Sigmoid colon (tissue), 7 donors: ENCODE measurements at places on chromosomes 1 and 21. TPM values are rescaled to one million over a fixed set of nuclear protein-coding genes. Genes with fewer than 3 reads are reported as not detected.
A peak's percentile ranks its signal among the peaks of the same experiment; 100 is the strongest.

DNA sequence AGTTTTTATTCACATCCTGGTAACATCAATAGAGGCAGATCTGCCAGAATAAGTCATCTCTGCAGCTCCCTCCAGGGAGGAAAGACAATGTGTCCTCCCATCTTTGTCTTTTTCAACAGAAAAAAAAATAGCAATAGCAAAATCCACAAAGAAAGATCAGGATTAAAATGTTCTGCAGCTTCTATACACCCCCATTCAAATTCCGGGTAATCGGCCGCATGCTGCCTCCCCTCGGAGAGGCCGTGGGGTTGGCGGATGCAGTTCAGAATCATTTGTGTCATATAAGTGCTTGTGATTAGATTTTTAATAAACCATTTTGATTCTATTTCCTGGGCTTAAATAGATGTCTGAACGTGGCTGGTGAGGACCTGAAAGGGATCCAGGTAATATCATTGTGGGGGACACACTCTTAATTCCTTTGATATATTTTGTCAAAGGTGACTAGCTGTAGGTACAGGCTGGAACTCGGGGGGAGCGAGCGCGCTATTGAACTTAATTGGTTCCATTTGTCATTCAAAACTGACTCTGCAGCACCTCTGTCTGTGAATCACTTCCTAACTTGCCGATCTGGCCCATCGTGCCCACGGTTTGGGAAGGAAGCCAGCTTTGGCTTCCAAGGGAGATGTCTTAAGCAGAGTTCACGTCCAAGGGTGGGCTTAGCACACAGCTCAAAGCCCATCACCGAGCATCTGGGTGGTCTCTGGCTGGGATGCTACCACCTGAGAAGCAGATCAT, 85.6 kb upstream of the ARHGEF16 start:
- peaks cover 19% of the 10 kb centered on the region for H3K4me1 ChIP-seq
- no peak for DNase-seq
- peak overlapping the region; percentile 75 for H3K27ac ChIP-seq
- H3K4me3 ChIP-seq = no peak overlapping the region

- no peak overlapping the region for H3K4me3 ChIP-seq
- H3K4me1 ChIP-seq = no peaks in the 10 kb centered on the region
- no peaks in the 10 kb centered on the region for H3K36me3 ChIP-seq
- DNase-seq = no peak
- H3K27ac ChIP-seq = peak overlapping the region; percentile 90
Observed at GRCh38 chr1:226671277-226671676, 67.8 kb downstream of the ITPKB start.

Gene OR2AK2
- not detected for total RNA-seq

- no peaks in the 10 kb centered on the region for H3K27me3 ChIP-seq
- no peak overlapping the region for H3K27ac ChIP-seq
- H3K4me1 ChIP-seq = peaks cover 17% of the 10 kb centered on the region
- no peak for DNase-seq
Observed at GRCh38 chr1:111758373-111758772, 2.7 kb downstream of the DDX20 start.

GRCh38 chr21:42683371-42684108, 30.1 kb downstream of the PDE9A start:
- H3K27me3 ChIP-seq = no peaks in the 10 kb centered on the region
- H3K4me1 ChIP-seq = peaks cover 28% of the 10 kb centered on the region
- DNase-seq = no peak
- H3K27ac ChIP-seq = no peak overlapping the region
- H3K4me3 ChIP-seq = no peak overlapping the region

- H3K4me1 ChIP-seq = peaks cover 16% of the 10 kb centered on the region
- H3K27ac ChIP-seq = no peak overlapping the region
- no peak for DNase-seq
- H3K36me3 ChIP-seq = no peaks in the 10 kb centered on the region
Observed at GRCh38 chr21:15027056-15027455, 37.7 kb downstream of the NRIP1 start.
